Femur (tissue), 1 donor: ENCODE measurements at places on chromosomes 13 and 19.

- DNase-seq = no peak
These were observed 47.0 kb downstream of the CBY2 start for GRCh38 chr13:45748941-45749759.

DNA sequence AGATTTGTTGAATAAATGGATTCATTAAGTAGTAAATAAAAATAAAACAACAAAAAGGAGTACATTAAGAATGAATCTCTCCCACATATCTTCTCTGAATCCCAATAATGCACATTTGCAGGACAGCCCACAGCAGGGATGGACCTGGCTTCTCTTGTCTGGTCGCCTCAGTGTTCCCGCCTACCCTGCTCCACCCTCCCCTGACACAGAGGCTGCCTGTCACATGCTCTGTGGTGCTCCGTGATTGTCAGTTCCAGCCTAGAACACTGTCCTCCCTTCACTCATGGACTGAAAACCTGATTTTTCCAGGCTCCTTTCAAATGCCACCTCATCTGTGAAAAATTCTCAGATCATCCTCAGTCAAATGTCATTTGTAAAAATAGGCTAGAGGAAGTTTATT lies 94.5 kb upstream of the GPR12 start:
- no peak for DNase-seq

GRCh38 chr13:111385183-111385857 lies 64.9 kb downstream of the TEX29 start:
- DNase-seq = no peak

GRCh38 chr13:31477961-31478360 lies 261.4 kb upstream of the RXFP2 start:
- DNase-seq = no peak

DNA sequence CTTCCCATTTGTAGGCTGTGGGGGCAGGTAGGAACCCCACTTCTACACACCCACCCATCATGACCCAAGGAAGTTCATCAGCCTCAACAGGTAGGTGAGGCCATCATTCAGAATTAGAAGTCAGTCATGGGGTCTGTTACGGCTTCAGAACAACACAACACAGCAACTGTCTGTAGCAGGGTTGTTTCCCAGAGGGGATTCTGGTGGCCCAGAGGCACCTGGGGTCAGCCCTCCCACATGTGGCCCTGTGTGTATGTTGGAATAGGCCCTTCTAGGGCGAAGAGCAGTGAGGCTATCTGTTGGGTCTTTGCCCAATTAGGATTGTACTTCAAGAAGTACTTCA lies 3.4 kb downstream of the IGFLR1 start:
- no peak for DNase-seq
